Esophagus squamous epithelium (tissue), 5 donors: ENCODE measurements at places on chromosomes 2 and 18.

- DNase-seq: no peak
Measured at GRCh38 chr2:176056406-176056805, 27.4 kb downstream of the EVX2 start.

DNA sequence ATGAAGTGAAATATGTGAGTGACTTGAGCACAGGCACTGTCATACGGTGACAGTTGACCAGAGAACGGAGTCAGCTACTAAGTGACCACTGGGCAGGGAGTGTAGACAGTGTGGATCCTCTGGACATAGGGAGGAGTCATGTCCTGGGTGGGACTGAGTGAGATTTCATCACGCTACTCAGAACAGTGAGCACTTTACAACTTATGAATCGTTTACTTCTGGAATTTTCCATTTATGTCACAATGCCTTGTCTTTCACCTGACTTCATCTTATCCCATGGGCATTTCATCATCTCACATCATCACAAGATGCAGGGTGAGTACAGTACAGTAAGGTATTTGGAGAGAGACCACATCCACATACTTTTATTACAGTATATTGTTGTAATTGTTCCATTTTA is 29.0 kb downstream of the PTPRM start:
- DNase-seq: no peak

DNA sequence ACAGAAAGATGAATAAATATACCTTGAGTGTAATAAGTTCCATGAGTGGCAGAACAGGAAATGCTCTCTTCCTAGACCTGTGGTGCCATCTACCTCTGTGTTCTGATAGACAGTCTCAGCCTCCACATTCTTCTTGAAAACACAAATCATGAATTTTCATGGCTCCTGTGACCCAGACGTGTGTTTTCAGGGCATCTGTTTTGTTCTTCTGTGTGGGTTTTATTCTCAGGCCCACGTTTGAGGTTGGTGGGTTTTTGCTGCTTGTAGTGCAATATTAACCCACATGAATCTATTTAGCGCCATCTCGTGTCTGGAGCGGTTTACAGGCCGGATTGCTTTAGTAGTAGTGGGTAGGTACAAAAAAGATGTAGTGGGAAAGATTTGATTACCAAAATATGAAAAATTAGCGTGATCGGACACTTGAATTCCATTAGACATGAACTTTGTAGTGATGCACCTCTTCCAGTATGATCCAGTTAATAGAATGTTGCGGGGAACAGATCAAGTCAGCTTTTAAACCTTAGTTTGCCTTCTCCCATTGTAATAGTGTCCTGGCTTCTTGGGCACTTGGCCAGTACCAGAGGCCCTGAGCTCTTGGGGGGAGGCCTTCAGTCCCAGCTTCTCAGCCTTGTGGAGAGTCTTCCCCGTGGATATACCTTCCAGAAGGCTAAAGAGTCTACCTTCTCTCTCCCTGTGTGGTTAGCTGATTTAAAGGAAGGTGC is 256.5 kb downstream of the TPGS2 start:
- DNase-seq: no peak

- DNase-seq: no peak
Measured at GRCh38 chr2:174334781-174335251, at the start of gene SP9. Gene SP9 (plus strand): TSS chr2:174334954. CDS start chr2:174335093, 139 bp downstream.

GRCh38 chr2:35591886-35592285 is 763.7 kb upstream of the CRIM1 start:
- no peak for DNase-seq

GRCh38 chr2:150034665-150035064 is 447.1 kb upstream of the MMADHC start:
- DNase-seq: no peak

GRCh38 chr2:234764372-234764771 is 187.4 kb upstream of the SH3BP4 start:
- DNase-seq: no peak

- DNase-seq: no peak
Measured at GRCh38 chr18:317618-318017, 49.8 kb upstream of the THOC1 start.

DNA sequence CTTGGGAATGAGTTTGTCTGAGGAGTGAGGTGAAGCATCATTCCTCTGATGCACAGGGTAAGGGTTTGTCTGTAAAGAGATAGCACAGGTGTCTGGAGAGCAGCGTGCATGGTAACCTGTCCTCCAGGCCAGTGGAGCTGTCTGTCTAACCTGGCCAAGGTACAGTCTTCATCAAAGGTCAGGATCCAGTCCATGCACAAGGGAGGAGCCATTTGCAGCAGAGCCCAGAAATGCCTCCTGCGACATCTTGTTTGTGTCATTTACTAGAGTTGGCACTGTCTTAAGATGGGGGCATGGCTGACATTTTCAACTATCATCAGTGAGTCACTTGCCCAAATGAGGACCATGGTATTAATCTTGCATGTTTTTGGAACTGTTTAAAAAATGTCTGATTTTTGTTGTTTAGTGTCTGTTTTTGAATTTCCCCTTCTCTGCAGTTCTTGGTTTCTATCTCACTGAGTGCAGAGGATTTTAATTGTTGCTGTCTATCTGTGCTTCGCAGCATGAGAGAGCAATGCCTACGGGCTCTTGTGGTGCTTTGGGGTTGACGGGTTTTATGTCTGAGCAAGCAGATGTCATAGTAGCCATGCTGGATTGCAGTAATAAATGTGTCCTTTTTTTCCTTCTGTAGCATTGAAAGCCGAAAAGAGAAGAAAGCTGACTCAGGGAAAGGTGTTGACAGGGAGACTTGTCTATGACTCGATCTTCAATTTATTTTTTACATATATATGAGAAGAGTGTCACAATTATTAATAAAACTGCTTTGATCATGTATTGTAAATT is 91.3 kb downstream of the DPP4 start:
- no peak for DNase-seq

DNA sequence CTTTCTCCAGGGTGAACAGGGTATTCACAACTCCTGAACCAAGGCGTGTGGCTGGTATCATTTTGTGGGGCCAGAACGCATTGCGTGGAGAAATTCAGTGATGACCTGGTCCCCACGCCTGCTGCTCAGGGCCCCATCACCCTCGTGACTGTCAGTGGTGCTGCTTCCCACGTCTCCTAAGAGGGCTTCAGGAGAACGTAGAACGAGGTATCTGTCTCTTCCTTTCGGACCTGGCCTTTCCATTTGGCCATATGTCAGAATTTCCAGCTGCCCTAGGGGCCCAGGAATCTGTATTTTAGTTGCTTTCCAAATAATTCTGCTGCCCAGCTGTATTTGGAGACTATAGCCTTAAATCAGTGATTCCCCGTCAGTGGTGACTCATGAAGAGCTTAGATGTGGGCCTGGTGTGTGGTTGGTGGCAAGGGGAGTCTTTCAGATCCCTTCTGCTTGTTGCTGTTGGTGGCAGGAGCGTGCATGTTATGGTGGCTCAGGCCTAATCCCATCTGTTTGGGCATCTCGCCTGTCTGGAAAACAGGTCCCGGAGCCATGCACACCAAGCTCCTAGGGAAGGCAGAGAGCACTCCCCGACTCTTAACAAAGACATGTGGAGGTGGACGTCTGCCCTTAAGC is 56.4 kb downstream of the NPAS2 start:
- no peak for DNase-seq

DNA sequence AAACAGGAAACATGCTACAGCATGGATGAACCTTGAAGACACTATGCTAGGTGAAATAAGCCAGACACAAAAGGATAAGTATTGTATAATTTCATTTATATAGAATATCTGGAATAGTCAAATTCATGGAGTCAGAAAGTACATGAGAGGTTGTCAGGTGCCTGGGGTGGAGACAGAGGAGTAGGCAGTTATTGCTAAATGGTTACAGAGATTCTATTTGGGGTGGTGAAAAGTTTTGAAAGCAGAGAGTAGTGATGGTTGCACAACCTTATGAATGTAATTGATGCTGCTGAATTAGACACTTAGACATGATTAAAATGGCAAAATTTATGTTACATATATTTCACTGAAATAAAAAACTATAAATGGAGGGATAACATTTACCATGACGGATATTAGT is 197.4 kb downstream of the VAPA start:
- no peak for DNase-seq

DNA sequence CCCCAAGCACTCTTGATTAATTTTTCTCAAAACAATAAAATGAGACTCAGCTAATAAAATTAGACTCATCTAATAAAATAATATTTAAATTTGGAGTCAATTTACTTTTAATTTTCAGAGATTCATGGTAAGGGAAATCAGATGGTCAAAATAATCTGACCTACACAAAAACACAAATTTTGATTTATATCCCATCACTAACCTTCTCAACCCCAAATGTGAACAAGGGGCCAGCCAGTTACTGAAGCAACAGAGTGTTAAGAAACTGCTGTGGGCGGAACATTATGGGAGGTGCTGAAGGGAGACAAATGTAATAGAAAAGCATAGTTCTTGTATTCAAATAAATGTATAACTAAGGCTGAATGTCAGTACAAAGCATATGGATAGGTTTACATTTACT is 28.5 kb upstream of the PPP3R1 start:
- DNase-seq: no peak

- peak; percentile 4 for DNase-seq
Measured at GRCh38 chr2:127829845-127830246, 18.9 kb upstream of the WDR33 start.

DNA sequence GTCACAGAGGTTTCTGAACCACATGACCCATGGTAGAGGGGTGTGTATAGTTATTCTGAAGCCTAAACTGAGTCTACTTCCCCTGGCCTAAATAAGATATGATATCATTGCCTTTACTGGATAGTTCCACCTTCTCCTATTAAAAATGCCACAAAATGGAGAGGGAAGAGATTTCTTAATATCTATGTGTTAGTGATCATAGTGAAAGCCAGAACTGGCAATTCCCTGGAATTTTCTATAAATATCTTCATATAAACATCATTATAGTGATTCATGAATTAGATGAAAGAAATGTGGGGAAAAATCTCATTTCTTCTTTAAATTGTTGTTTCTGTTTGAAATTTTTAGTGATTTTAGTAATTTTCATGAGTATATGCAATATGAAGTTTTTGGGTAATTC is 45.8 kb downstream of the TSHZ1 start:
- DNase-seq: no peak

DNA sequence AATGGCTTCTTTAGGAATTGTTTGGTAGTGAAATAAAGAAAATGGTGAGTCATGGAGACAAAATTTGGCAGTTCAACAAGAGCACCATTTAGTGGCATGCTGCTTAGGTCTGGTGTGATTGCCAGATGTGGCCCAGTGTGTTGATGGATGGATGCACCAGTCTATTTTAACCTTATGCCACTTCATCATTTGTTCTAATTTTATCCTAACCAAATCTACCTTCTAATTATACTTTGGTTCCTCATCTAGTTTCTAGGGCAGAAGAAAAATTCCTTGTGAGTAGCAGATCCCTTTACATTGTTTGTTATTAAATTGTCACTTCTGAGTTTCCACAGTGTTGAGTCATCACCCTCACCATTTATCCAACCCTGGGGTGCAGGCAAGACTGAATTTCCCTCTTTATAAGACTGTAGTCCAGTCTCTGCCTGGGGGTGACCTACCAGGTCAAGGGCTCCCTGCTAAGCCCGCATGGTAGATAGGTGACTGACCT is 32.5 kb downstream of the NABP1 start:
- DNase-seq: no peak

GRCh38 chr2:28252311-28252710 is 140.3 kb upstream of the FOSL2 start:
- no peak for DNase-seq

- DNase-seq: no peak
Measured at GRCh38 chr18:4399929-4400328, 55.2 kb downstream of the DLGAP1 start.

DNA sequence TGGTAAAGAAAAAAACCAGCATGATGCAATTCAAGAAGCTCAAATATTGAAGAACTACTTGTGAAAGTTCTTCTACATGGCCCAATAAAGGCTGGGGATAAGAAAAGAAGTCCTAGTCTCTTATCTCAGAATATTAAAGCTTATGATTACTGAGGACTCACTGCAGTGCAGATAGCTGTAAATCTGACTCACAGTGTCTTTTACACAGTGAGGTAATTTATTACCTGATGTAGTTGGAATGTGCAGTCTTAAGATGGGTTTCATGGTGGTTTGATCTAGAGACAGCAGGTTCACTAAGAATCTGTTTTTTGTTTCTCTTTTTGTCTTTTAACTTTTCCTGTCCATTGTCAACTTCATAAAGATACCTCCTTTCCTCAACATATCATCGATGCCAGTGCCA is 484.0 kb upstream of the MAP2 start:
- DNase-seq: no peak

DNA sequence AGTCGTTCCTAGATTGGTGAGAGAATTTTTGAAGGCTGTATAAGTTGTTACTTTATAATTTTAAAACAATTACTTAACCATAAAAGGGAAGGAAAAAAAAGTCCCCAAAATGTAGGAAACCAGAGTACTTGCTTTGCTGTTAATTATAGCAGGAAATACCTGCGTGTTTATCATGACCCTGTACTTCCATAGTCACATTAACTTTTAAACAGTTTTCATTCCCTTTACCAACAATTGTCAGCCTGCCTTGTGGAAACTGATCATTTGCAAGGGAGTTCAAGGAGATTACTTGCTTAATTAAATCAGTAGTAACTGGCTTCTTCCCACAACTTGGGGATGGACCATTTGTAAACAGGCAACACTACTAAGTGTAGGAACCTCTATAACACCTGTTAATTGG is 6.4 kb upstream of the ITPRID2 start:
- no peak for DNase-seq

- DNase-seq: no peak
Measured at GRCh38 chr18:24108641-24109040, 30.2 kb upstream of the CABYR start.

- DNase-seq: no peak
Measured at GRCh38 chr2:42232024-42232423, 62.9 kb downstream of the EML4 start.

DNA sequence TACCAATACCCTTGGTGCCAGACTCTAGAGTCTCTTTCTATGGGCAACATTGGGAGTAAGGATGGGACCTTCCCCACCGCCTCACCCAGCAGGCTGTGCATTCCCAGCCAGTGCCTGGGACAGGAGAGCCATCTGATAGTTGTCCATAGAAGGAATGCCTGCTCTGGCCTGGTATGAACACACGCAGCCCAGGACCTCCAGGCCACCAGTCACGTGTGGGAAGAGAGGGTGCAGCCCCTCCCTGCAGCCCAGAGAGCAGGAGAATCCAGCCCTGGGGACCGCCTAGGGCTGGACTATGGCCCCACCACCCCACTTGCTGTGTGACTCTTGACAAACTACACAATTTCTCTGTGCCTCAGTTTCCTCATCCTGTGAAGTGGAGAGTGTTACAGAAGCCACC is 52.5 kb upstream of the ID2 start:
- no peak for DNase-seq

DNA sequence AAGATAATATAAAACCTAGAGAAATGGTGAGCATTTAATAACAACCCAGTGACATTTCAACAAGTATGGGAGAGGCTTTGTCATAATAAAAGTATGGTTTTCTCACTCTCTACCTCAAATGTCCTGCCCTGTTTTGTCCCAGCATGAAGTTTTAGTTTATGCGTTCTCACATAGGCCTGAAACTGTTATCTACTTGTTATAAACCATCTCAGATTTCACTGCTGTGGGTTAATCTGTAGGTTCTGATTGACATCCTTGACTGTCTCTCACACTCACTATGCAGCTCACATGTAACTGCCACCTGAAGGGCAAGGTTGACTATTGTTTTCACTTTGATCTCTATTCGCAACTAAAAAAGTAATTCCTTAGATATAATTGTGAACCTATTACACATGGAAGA is 44.9 kb downstream of the ZEB2 start:
- DNase-seq: no peak

GRCh38 chr18:46772357-46772756 is 15.5 kb upstream of the ST8SIA5 start:
- DNase-seq: no peak

GRCh38 chr18:3367491-3368091 is 82.4 kb upstream of the TGIF1 start:
- no peak for DNase-seq
